SJCRH30 (cell line): ENCODE measurements at places on chromosomes 6 and 20. TPM values are rescaled to one million over a fixed set of nuclear protein-coding genes. Genes with fewer than 3 reads are reported as not detected.

- no peak for DNase-seq
- no peaks in the 10 kb centered on the region for H3K27me3 ChIP-seq
- no peak overlapping the region for H3K4me3 ChIP-seq
- H3K27ac ChIP-seq: no peak overlapping the region
- H3K4me1 ChIP-seq: no peaks in the 10 kb centered on the region
Measured at GRCh38 chr6:97085772-97086171, 161.2 kb downstream of the KLHL32 start.

- no peaks in the 10 kb centered on the region for H3K4me1 ChIP-seq
- no peak overlapping the region for H3K27ac ChIP-seq
- no peaks in the 10 kb centered on the region; the same call in 1 of the 2 replicates for H3K36me3 ChIP-seq
- H3K4me3 ChIP-seq: no peak overlapping the region
Measured at GRCh38 chr20:9739991-9740390, 98.9 kb downstream of the PAK5 start.

DNA sequence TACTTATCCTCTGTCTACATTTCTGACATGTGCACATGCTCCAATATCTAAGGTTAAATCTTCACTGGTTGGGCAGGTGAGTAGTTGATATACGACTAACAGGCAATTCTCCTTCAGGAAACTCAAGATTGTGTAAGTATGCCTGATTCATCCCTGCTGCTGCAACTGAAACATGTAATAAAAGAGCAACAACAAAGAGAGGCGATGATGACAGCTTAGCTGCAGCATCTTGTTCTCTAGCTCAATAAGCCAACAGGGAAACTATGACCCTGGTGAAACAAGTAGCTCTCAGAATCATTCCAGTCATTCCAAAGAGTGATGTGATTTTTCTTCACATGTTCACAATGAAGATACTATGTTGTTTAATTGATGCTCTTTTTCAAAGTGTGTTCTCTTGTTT, 74.4 kb downstream of the ELOVL4 start:
- no peaks in the 10 kb centered on the region; the same call in 1 of the 2 replicates for H3K4me1 ChIP-seq
- no peaks in the 10 kb centered on the region for H3K36me3 ChIP-seq
- no peak for DNase-seq
- no peak overlapping the region for H3K4me3 ChIP-seq
- H3K27me3 ChIP-seq: no peaks in the 10 kb centered on the region
- H3K27ac ChIP-seq: no peak overlapping the region

DNA sequence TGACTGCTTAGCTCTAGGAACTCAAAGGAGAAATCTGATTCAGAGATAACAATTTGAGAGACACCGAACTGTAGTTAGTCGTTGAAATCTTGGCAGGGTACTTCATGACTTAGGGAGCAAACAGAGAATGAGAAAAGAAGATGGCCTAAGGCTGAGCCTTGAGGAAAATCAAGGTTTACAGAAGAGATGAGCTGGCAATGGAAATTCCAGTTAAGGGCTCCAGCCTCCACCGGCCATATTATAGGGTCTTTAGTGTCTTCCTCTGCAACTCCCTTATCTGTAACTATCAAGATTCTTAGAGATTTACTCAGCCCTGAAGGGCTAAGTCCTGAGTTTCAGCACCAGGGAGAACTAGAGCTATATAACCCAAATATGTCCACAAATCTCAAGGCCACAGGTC, 26.6 kb downstream of the KCNK17 start:
- no peak overlapping the region for H3K4me3 ChIP-seq
- no peak for DNase-seq
- no peaks in the 10 kb centered on the region for H3K36me3 ChIP-seq
- no peaks in the 10 kb centered on the region for H3K4me1 ChIP-seq

DNA sequence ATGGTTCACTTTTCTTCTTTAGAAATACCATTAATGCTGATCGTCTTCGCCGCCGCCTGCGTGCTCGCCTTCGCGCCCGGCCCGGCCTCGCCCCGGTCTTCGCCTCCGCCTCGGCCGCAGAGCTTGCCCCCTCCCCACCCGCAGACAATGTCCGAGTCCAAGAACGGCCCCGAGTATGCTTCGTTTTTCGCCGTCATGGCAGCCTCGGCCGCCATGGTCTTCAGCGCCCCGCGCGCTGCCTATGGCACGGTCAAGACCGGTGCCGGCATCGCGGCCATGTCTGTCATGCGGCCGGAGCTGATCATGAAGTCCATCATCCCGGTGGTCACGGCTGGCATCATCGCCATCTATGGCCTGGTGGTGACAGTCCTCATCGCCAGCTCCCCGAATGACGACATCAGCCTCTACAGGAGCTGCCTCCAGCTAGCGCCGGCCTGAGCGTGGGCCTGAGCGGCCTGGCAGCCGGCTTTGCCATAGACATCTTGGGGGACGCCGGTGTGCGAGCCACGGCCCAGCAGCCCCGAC, 4.8 kb upstream of the PRPH2 start:
- H3K27me3 ChIP-seq: no peaks in the 10 kb centered on the region
- peaks cover 6% of the 10 kb centered on the region for H3K4me1 ChIP-seq
- DNase-seq: no peak

DNA sequence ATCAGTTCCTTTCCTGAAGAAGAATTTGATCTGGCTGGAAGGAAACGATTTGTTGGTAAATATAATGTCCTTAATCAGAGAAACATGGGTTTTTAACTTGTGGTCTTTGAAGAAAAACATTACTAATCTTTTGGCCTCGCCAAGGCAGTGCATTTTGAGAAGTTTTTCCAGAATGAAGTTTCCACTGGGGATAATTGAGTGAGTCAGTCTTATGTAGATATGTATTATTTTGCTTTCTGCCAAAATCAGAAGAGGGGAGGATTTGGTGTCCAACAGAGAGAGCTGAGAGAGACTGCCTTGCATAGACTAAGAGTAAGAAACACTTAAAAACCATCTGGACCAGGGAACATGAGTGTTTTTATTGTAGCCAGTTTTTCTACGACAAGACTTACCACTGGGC, 79.9 kb downstream of the FNDC1 start:
- no peak overlapping the region for H3K4me3 ChIP-seq
- H3K4me1 ChIP-seq: no peaks in the 10 kb centered on the region
- H3K27ac ChIP-seq: no peak overlapping the region
- DNase-seq: no peak
- H3K27me3 ChIP-seq: no peaks in the 10 kb centered on the region
- H3K36me3 ChIP-seq: no peaks in the 10 kb centered on the region

DNA sequence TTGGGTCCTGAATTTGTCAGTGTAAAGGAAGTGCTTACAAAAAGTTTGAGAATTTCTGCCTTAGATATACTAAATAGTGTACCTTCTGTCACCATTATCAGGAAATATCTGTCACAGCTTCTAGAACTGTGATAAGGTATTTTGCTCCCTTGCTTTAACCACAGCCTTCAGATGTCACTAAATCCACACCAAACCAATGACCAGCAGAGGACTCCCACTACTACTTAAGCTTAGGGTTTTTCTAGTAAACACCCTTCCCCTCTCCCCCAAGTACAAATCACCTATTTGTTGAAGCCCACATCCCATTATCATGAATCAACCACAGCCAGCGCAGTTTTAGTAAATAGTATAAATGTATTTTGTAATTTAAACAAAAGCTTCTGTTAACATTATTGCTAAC, 8.6 kb upstream of the JPH2 start:
- H3K27me3 ChIP-seq: no peaks in the 10 kb centered on the region
- DNase-seq: no peak
- H3K4me3 ChIP-seq: no peak overlapping the region
- peaks cover 51% of the 10 kb centered on the region for H3K36me3 ChIP-seq

DNA sequence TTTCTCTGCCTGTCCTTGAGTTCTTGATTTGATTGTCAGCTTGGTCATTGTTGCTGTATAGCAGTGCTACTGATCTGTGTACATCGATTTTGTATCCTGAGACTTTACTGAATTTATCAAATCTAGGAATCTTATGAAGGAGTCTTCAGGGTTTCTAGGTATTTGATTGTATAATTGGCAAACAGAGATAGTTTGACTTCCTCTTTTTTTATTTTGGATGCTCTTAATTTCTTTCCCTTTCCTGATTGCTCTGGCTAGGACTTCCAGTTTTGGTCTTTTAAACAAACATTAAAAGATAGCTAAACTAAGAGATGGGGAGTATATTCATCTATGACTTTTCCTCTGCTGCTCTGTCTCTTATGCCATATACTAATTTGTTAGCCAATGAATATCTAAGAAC, 62.4 kb downstream of the NCOA7 start:
- no peaks in the 10 kb centered on the region for H3K4me1 ChIP-seq
- H3K27me3 ChIP-seq: no peaks in the 10 kb centered on the region
- no peaks in the 10 kb centered on the region for H3K36me3 ChIP-seq
- no peak overlapping the region for H3K4me3 ChIP-seq

GRCh38 chr6:153032255-153032882, 29.9 kb upstream of the MTRF1L start:
- no peaks in the 10 kb centered on the region for H3K27me3 ChIP-seq
- H3K4me1 ChIP-seq: no peaks in the 10 kb centered on the region
- no peaks in the 10 kb centered on the region for H3K36me3 ChIP-seq
- DNase-seq: peak; percentile 59
- H3K4me3 ChIP-seq: no peak overlapping the region

DNA sequence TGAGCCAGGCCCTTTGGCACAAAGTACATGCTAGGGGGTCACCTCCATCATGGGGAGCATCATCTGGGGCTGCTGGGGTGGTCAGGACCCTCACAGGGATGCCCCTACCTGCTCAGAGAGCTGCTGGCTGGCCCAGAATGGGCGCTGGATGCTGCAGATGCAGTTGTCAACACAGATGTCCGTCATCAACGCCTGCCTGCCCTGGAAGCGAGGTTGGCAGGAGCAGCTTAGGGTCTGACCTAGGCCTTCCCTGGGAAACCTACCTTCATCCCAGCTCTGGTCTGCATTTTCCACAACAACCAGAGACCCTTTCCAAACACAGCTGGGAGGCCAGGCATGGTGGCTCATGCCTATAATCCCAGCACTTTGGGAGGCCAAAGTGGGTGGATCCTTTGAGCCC, 88.0 kb downstream of the EDN3 start:
- H3K27ac ChIP-seq: no peak overlapping the region
- H3K4me3 ChIP-seq: no peak overlapping the region
- H3K4me1 ChIP-seq: peaks cover 44% of the 10 kb centered on the region
- no peaks in the 10 kb centered on the region for H3K27me3 ChIP-seq

GRCh38 chr6:7974938-7975763, 64.6 kb upstream of the TXNDC5 start:
- H3K27ac ChIP-seq: no peak overlapping the region
- H3K4me1 ChIP-seq: no peaks in the 10 kb centered on the region; the same call in 1 of the 2 replicates
- DNase-seq: peak; percentile 46
- H3K36me3 ChIP-seq: no peaks in the 10 kb centered on the region
- no peak overlapping the region for H3K4me3 ChIP-seq
- H3K27me3 ChIP-seq: no peaks in the 10 kb centered on the region

- H3K36me3 ChIP-seq: no peaks in the 10 kb centered on the region
- H3K27ac ChIP-seq: no peak overlapping the region
- no peak for DNase-seq
Measured at GRCh38 chr20:32752458-32753250, 9.4 kb upstream of the COMMD7 start.

GRCh38 chr6:16510245-16510644, 251.0 kb downstream of the ATXN1 start:
- H3K4me3 ChIP-seq: no peak overlapping the region
- no peaks in the 10 kb centered on the region for H3K36me3 ChIP-seq
- no peak overlapping the region for H3K27ac ChIP-seq
- H3K4me1 ChIP-seq: no peaks in the 10 kb centered on the region
- H3K27me3 ChIP-seq: no peaks in the 10 kb centered on the region
- DNase-seq: no peak

DNA sequence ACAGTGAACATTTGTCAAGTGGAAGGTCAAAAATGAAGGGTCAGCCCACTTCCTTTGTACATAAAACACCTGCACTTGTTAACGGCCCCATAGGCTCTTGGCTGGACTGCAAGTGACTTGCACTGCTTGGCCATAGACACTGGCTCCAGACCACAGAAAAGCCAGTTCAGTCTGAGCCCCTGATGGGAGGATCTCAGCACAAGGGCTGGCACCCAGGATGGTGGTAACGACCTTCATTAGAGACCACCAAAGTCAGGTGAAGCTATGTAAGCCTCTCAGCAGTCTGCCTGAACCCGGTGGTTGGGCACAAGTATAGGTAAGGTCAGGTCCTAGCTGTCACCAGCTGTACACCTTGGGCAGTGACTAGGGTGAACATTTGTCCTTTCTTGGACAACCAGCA, 16.1 kb downstream of the PLAGL2 start:
- no peaks in the 10 kb centered on the region for H3K4me1 ChIP-seq
- no peak for DNase-seq
- peaks cover 34% of the 10 kb centered on the region for H3K36me3 ChIP-seq

DNA sequence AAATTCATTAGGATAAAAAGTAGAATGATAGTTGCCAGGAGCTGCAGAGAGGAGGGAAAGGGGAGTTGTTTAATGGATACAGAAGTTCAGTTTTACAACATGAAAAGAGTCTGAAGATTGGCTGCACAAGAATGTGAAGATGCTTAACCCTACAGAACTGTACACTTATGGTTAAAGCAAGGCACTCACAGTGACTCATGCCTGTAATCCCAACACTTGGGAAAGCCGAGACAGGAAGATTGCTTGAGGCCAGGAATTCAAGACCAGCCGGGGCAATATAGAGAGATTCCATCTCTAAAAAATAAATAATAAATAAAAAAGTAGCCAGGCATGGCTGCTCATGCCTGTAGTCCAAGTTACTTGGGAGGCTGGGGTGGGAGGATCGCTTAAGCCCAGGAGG, 174.0 kb downstream of the TASP1 start:
- 0 out of 2 replicates have a peak, but pooled peaks cover 3% of the 10 kb centered on the region for H3K36me3 ChIP-seq
- no peak for DNase-seq
- no peaks in the 10 kb centered on the region for H3K4me1 ChIP-seq
- no peak overlapping the region for H3K27ac ChIP-seq
- no peaks in the 10 kb centered on the region for H3K27me3 ChIP-seq

- no peak overlapping the region for H3K27ac ChIP-seq
- H3K27me3 ChIP-seq: no peaks in the 10 kb centered on the region
Measured at GRCh38 chr20:48483334-48484066, 344.3 kb downstream of the PREX1 start.

DNA sequence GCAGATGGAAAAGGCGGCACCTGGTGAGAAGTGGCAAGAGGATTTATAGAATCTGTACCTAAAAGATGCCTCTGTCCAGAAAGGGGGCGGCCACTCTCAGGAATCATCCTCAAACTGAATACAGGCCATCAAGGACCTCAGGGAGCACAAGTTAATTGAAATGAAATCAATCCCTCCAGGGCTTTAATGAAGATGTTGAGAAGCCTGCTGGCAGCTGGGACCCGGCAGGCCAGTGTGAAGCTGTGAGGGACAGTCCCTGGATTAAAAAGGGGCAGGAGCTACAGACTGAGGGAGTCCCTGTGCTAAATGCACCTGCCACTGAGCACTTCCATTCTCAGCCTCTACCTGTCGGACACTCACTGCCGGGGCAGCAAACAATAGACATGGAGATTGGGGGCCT, 107.7 kb upstream of the GGTLC1 start:
- H3K27ac ChIP-seq: no peak overlapping the region
- no peaks in the 10 kb centered on the region for H3K36me3 ChIP-seq
- no peaks in the 10 kb centered on the region for H3K4me1 ChIP-seq
- no peak for DNase-seq

The DDX43 gene
- not detected in 2 replicates for total RNA-seq

The TSHZ2 gene
- not detected in 2 replicates for total RNA-seq
